ENCODE measurements at places on chromosomes 16 and 17.

GRCh38 chr17:48003417-48004151, 32.7 kb downstream of the CDK5RAP3 start:
- no peak for DNase-seq

- DNase-seq, result no peak
Measured at GRCh38 chr17:64531955-64532371, 25.2 kb downstream of the CEP95 start.

- no peak for DNase-seq
Measured at GRCh38 chr17:17467720-17468119, 9.1 kb upstream of the MED9 start.

GRCh38 chr17:14579716-14580115, 278.8 kb downstream of the HS3ST3B1 start:
- DNase-seq, result no peak

GRCh38 chr17:78347453-78347852, 12.4 kb downstream of the SOCS3 start:
- no peak for DNase-seq

DNA sequence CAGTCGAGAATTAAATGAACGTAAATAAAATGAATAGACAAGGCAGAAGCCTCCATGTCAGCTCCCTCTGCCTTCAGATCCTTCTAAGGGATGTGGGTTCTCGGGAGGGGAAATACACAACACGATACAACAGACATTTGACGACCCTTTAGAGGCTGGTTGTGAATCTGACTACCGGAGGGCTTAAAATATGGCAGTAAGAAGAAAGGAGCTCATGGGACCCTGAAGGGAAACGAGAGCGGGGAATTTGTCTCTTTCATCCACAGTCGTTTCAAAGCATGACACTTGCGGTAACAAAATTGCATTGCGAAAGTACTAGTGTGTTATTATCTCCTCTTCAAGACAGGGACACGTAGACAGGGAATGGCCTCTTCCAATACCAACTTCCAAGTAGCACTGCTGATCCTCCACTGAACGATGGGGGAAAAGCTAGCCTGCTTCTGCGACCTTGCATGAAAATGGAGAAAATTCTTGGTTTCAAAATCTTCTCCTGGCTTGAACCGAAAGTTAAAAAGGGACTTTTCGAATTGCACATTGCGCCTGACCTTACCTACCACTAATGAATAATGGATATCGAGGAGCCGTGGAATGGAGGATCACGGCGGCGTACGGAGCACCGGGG, 1.2 kb upstream of the TNRC6C start:
- DNase-seq, result no peak

DNA sequence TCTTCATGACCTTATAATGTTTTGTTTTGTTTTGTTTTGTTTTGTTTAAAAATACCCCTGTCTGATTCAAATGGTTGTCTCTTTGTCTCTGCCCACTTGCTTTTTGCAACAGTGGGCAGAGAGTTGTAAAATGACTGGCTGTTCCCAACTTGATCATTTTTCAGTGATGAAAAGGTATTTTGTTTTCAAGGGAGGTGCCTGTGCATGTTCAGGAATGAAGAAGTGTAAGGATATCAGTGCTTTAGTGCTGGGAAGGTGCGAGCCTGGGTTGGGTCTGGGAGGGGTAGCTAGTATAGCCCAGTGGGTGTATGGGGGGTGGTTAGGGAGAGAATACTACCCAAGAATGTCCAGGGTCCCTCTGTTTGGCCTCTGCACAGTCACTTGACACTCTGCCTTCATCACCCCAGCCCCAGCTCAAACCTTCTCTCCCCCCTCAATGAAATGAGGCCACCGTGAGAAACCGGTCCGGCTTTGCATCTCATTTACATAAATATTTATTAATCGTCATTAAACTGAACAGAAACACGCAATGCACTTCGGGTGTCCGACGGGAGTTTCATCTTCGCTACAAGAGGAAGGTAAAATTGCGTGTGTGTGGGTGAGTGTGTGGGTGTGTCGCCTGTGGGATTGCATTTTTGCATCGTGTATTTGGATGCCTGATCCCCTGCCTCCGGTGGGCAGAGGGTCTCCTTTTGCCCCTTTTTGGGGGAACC, 4.3 kb downstream of the NEUROD2 start:
- no peak for DNase-seq

GRCh38 chr17:63151941-63152523, 186.0 kb downstream of the TANC2 start:
- no peak for DNase-seq

- DNase-seq, result no peak
Measured at GRCh38 chr16:87266846-87267245, 50.3 kb downstream of the C16orf95 start.

- no peak for DNase-seq
Measured at GRCh38 chr17:73650140-73650539, 5.9 kb upstream of the SDK2 start.

DNA sequence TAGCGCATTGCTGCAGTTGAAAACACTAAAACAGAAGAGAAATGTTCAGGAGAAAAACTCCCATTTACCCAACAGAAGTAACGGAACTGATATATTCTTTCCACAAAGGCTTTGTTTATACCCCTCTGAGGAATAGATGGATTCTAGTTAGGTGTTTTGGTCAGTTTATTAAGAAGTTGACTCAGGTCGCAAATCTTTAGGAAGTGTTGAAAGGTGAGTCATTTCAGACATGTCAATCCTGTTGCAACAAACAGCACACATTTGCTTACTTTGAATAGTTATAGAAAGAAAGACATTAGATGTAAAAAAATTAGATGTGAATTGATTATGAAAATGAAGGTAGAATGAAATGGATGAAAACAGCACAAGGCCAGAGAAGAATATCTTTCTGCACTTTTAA, 941.0 kb downstream of the KCNJ2 start:
- no peak for DNase-seq

- DNase-seq, result no peak
Measured at GRCh38 chr16:66265556-66266141, 100.8 kb upstream of the CDH5 start.

- no peak for DNase-seq
Measured at GRCh38 chr17:1431631-1432104, 24.4 kb downstream of the CRK start.

GRCh38 chr16:74998481-74999218, at the start of gene ZNRF1:
Gene ZNRF1, plus strand, starts transcription at chr16:74999024. Its CDS starts 648 bp downstream, at chr16:74999672.
- peak; percentile 83 for DNase-seq

- no peak for DNase-seq
Measured at GRCh38 chr17:66149562-66149961, 42.4 kb downstream of the CEP112 start.

DNA sequence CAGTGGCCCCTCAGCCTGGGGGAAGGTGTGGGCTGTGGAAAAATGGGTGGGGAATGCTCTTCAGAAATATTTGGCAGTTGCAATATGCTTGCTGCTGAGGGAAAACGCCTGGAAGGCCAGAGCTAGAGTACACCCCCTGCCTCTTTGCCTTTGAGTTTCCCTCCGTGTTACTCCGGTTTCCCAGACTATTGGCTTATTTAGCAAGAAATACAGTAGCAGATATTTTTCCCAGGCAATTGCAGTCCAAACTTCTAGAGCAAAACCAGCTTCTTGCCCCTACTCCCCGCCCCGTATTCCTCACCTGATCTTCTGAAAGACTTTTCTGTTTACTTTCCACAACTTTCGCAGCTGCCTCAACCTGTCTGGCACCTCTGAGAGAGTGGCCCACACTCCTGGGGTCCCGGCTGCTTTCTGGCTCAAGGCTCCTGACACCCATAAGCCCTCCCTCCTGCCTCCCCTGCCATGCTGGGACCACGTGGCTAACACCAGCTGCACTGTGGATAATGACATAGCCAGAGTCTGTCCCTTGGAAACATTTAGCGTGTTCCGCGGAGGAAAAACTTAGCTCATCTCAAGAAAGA, 45.8 kb upstream of the HELZ start:
- DNase-seq, result no peak

GRCh38 chr16:57760357-57761160, 25.0 kb downstream of the KATNB1 start:
- no peak for DNase-seq

DNA sequence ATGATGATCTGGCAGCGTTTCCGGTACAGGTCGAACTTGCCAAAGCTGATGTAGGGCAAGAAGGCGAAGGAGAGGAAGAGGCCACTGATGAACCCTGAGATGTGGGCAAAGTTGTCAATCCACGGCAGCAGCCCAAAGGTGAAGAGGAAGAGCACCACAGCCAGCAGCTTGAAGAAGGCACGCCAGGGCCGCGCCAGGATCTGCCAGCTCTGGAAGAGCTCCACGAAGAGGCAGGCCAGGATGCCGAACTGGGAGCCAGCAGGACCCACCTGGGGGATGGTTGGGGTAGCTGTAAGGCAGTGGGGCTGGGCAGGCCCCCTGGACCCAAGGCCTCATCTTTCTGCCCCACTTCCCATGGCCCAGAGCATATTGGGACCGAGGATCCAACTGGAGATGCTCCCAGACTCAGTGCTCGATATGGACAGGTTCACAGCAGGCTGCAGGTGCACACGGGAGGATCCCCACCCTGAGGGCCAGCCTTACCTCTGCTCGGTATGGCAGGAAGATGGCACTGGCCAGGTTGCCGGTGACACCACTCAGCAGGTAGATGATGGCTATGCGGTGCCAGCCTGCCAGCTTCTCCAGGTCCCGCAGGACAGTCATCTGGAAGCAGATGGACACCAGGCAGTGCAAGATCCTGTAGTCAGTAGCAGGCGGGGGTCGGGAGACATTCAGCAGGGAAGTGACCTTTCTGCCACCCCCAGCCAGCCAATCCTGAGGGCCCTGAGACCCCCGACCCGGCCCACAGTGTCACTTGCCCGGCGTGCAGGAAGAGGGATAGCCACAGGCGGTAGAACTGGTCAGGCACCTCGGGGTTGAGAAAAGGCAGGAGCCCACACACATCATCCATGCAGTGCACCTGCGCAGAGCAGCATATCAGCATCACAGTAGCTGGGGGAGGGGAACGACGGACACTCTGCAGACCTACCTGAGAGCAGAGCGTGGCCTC, 5.1 kb downstream of the SNRNP25 start:
- no peak for DNase-seq

GRCh38 chr17:50036455-50037261, 19.3 kb upstream of the ITGA3 start:
- no peak for DNase-seq

GRCh38 chr16:14529010-14529669, 100.9 kb downstream of the PARN start:
- peak; percentile 44 for DNase-seq

GRCh38 chr17:36182176-36183000, 6.0 kb upstream of the TBC1D3B start:
- DNase-seq, result no peak

- no peak for DNase-seq
Measured at GRCh38 chr16:78871241-78871640, 729.3 kb downstream of the MAF start.

DNA sequence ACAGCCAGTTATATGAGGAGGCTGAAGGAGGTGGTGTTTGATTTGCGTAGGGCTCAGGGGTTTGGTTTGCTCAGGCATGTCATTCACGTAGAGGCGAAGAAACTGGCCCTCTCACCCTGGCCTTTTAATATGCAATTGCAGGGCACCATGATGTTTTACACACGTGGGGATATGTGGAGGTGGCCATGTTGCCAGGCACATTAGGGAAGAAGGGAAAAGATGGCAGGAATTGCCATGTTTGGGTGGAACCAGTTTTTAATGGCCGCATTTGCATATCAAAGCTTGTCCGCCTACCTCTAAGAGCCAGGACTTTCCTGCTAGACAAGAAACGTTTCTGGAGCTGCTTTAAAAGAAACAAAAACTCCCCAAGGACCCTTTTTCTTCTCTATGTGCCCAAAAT, 1483.7 kb upstream of the GOT2 start:
- DNase-seq, result no peak

DNA sequence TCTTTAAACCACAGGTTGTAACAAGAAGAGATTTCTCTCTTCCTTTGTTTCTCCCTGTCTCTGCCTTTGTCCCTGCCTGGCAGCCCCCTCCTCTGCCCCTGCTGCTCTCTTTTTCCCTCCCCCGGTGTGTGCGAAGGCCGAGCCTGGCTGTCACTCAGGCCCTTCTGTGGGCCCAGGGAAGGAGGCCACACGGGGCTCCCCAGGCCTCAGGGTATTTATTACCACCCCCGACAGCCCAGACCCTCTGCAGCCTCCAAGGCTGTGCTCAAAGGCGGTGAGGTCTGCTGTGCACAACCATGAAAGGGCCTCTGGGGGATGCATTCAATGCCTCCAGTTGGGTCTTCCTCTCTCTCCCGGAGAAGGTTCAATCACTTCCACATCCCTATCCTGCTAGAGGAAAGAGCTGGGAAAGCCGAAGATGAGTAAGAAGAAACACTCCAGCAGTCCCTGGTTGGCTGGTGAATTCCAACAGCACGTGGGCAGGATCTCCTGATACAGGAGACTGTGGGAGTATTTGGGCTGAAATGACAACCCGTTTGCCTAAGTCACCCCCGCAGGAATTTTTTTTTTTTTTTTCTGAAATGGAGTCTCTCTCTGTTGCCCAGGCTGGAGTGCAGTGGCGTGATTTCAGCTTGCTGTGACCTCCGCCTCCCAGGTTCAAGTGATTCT, 34.2 kb downstream of the ZNF423 start:
- DNase-seq, result no peak

- no peak for DNase-seq
Measured at GRCh38 chr17:67565068-67565467, 152.7 kb upstream of the NOL11 start.

GRCh38 chr16:51697454-51697853, 546.4 kb upstream of the SALL1 start:
- DNase-seq, result no peak

DNA sequence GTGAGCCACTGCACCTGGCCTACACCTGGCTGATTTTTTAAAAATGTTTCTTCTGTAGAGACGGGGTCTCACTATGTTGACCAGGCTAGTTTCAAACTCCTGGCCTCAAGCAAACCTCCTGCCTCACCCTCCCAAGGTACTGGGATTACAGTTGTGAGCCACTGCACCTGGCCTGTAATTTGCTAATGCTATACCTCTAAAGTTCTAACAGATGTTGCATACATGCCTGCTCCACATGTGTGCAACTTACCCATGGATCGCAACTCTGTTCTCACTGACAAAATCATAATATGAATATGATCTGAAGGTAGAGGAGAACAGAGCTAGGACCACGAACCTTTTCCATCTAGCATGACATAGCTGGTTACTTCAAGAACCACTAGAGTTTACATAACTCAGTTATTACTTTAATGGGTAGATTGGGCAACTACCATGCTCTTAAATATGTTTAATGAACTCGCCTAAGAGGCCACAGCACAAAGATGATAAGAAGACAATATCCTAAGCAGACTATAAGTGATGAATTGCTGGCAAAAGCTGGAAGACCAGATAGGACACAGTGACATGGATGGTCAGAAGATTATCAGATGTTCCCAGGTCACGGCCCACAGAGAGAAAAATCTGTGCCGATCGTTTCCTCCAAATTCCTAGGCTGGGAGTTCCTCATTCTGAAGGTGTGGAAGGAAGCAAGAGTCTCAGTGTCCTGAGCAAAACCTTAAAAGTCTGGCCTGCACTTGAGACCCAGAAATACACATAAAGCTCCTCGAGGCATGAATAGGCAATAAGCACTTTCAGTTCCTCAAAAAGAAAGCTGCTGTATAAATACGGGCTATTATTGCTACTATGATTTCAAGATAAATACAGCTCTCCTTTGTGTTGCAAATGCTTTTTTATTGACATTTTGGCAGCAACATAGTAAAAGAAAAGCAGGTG, 53.6 kb upstream of the ICAM2 start:
- no peak for DNase-seq

- DNase-seq, result no peak
Measured at GRCh38 chr16:52825892-52826291, 226.8 kb downstream of the CHD9NB start.
